ENCODE measurements at places on chromosomes 2 and 18. TPM values are rescaled to one million over a fixed set of nuclear protein-coding genes. Genes with fewer than 3 reads are reported as not detected.

Gene ASAP2
- 24.0 TPM for total RNA-seq

Gene GREB1
- total RNA-seq = 1.2 TPM

DNA sequence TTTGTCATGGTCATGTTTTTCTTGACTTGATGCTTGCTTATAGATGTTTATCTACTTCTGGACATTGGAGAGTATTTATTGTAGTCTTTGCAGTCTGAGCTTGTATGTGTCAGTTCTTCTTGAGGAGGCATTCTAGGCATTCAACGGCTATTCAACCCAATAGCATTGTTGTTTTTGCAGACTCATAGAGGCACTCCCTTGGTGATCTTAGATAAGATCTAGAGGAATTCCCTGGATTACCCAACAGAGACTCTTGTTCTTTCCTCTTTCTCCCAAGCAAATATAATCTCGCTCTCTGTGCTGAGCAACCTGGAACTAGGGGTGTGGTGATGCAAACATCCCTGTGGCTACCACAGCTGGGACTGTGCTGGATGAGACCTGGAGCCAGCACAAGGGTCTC, 40.4 kb downstream of the SYT4 start:
- no peak for DNase-seq

- no peak for DNase-seq
Observed at GRCh38 chr2:240906141-240906910, at the start of gene CROCC2. Gene CROCC2, plus strand, starts transcription at chr2:240906336. Its CDS starts 178 bp downstream, at chr2:240906514.

DNA sequence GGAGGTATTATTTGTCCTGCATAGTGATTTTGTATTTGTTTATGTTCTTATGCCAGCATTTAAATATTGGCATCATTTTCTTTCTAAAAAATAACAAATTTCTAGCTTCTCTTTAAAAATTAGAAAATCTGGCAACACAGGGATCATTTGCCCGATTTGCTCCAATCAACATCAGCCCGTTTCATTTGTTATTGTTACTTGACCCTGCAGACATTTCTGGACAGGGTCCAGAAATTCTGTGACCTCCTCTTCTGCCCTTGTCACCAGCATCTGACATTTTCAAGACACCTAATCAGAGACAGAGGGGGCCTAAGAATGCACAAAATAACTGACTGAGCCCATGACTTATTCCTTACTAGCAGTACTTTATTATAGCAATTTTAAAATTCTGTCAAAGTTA, 253.3 kb downstream of the MREG start:
- no peak for DNase-seq

Gene CCNT2
- total RNA-seq = 10.8 TPM

- DNase-seq = no peak
Observed at GRCh38 chr2:60558536-60558935, 5.1 kb upstream of the BCL11A start.

DNA sequence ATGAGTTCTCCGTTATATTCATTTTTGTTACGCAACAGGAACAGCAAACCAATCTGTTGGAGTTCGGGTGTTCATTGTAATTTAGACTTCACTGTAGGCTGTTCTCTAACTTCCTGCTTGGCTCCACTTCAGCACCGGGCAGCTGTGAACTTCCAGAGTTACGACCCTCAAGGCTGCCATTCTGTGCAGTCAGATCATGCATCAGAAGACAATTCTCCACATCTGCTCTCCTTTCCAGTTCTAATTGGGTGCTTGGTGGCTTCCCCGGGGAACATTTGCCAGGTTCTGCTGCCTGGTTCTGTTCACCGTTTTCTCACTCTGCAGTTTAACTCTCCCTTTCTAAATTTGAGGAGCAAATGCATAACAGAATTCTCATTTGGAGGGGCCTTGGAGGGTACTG, 237.7 kb downstream of the NYAP2 start:
- DNase-seq = no peak

- DNase-seq = no peak
Observed at GRCh38 chr18:22272242-22272641, 102.9 kb downstream of the GATA6 start.

Gene TMEM169
- 0.19 TPM for total RNA-seq

Gene TGIF1
- total RNA-seq = 61.9 TPM
